ENCODE measurements at places on chromosomes 12 and 14.

- DNase-seq: no peak
Measured at GRCh38 chr14:55133416-55133815, 4.4 kb downstream of the LGALS3 start.

GRCh38 chr14:101711041-101711856, 50.3 kb upstream of the PPP2R5C start:
- DNase-seq: no peak

DNA sequence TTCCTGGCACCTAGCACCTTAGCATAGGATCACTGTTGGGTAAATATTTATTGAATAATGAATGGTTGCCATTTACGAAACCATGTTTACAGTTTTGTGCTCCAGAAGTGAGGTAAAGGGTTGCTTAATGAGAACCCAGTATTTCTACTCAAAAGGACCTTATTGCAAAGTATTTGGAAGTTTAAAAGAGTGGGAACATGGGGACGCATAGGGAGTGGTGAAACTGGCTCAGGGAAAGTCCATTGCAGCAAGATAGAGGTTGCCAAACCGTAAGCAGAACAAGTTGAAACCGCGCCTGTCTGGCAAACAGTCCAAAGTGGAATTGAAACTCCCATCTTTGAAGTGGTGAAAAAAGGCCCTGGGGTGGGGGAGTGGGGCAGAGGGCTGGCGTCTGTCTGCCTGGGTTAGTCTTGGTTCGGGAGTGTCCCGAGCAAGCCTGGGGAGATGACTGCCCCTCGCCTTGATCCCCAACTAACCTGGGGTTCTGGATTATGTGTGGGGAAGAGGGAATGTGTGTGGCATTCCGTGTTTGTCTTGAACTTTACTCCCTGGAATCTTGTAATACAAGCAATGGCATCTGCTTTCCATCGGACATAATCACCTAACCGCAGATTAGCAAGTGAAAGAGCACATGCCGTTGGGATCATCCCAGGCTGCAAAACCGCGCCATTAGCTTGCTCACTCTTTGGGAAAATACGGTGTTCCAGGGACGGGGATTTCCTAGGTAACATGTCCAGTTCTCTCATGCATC, 7.2 kb downstream of the ALDH2 start:
- no peak for DNase-seq

- DNase-seq: no peak
Measured at GRCh38 chr12:93734784-93735183, 57.6 kb downstream of the CRADD start.

DNA sequence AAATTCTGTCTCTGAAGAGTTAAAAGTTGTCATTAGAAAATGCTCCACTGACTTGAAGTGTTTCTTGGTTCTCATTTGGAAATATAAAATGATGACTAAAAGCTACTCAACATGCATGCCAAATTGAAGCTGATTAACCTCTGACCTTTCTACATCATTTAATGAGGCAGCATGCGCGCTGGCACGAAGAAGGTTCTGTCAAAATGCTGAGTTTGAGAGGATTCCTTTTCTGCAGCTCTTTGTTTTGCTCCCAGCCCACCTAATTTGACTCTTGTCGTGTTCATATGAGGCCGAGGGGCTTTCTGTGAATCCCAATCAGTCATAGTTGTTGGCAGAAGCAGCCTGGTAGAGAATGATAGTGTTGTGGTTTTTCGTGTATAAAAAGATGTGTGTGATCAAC, 153.4 kb downstream of the BRMS1L start:
- no peak for DNase-seq

GRCh38 chr12:51329742-51330141, 5.8 kb upstream of the BIN2 start:
- no peak for DNase-seq

DNA sequence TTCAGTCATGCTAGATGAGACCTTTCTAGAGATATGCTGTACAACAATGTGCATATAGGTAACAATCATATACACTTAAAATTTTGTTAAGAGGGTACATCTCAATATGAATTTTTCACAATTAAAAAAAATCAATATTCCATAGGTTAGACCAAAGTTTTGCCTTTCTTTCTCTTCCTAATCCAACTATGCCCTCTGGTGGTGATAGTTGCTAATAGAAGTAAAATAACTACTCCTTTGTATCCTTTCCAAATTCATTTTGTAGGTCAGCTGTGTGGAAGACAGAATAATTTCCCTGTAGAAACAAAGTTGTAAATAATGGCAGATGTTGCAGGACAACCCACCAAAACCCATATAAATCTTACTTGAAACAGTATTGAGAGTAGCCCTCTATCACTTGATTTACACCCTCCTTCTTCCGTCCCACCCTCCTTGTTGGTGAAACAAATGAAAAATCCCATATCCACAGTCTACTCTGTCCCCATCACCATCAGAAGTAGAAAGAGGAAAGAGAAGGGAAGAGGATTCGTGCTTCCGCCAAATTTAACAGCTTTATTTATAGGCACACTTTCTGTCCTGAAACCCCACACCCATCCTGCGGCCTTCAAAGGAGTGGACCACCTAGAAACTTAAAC, 34.2 kb upstream of the KICS2 start:
- DNase-seq: no peak

- DNase-seq: no peak
Measured at GRCh38 chr12:52956987-52957386, 8.1 kb downstream of the KRT18 start.

DNA sequence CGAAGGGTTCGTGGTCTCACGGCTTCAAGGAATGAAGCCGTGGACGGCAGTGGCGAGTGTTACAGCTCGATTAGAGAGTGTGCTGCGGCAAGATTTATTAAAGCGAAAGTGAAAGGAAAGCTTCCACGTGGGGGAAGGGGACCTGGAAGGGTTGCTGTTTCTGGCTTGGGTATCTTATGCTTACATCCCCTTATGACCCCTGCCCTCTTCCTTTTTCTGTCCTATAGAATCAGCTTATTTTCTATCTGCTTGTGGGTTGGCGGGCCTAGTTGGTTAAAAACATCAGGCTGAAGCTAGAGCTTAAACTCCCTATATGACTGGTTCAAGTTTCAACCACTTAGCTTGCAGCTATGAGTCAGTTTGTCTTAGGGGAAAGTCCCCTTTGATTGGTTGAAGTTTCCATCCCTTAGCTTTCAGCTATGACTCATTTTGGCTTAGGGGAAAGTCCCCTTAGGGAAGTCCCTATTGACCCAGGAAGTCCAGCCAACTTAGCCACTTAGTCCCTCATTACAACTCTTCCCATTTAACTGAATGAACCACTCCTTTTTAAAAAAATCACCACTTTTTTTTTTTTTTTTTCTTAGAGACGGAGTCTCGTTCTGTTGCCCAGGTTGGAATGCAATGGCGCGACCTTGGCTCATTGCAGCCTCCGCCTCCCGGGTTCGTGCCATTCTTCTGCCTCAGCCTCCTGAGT, 1494.7 kb upstream of the TMEM132C start:
- DNase-seq: no peak

DNA sequence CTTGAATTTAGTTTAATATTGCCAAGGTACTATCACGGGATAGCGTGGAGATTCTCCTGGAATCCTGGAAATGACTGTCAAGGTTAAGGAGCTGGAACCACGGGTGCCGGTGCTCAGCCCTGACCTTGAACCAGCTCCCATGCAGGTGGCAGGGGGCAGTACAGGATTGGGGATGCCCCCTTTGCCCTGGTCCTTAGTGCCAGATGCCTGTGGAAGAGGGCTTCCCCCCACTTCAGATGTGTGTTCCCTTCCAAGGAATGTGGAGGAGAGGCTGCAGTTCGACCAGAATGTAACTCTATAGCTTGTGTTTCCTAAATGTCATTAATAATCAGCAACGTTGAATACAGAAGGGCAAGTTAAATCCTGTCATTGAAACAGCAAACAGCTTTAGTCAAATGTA, 258.9 kb downstream of the VRK1 start:
- no peak for DNase-seq

DNA sequence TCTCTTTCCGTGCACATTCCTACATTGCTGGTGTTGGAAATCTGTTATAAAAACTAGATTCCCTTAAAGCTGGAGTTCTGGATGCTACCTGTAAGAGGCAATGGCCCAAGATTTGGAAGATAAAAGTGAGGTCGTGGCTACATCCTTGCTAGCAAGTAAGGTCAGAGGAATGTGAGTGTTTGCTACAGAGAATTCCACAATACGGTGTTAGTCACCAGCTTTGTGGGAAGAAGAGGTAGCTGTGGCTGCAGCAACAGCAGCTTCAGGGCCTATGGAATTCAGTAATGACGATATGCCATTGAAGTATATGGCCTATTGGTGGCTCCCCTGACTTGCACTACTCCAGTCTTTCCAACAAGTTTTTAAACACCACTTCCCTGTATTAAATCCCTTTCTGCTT, 227.7 kb upstream of the TMEM260 start:
- DNase-seq: no peak

- no peak for DNase-seq
Measured at GRCh38 chr12:43066471-43066870, 476.9 kb upstream of the PRICKLE1 start.

- DNase-seq: no peak
Measured at GRCh38 chr12:6574576-6575295, 6.6 kb upstream of the NOP2 start.

GRCh38 chr12:40137252-40137651, 31.4 kb upstream of the SLC2A13 start:
- DNase-seq: no peak

GRCh38 chr12:15268309-15268708, 47.1 kb upstream of the RERG start:
- no peak for DNase-seq

GRCh38 chr12:67726868-67727267, 78.3 kb downstream of the DYRK2 start:
- DNase-seq: no peak
